B cell (primary cell): ENCODE measurements at places on chromosomes 2 and 18. TPM values are rescaled to one million over a fixed set of nuclear protein-coding genes. Genes with fewer than 3 reads are reported as not detected.
A peak's percentile ranks its signal among the peaks of the same experiment; 100 is the strongest.

- DNase-seq, result no peak
Observed at GRCh38 chr18:48184118-48184517, 225.1 kb downstream of the ZBTB7C start.

DNA sequence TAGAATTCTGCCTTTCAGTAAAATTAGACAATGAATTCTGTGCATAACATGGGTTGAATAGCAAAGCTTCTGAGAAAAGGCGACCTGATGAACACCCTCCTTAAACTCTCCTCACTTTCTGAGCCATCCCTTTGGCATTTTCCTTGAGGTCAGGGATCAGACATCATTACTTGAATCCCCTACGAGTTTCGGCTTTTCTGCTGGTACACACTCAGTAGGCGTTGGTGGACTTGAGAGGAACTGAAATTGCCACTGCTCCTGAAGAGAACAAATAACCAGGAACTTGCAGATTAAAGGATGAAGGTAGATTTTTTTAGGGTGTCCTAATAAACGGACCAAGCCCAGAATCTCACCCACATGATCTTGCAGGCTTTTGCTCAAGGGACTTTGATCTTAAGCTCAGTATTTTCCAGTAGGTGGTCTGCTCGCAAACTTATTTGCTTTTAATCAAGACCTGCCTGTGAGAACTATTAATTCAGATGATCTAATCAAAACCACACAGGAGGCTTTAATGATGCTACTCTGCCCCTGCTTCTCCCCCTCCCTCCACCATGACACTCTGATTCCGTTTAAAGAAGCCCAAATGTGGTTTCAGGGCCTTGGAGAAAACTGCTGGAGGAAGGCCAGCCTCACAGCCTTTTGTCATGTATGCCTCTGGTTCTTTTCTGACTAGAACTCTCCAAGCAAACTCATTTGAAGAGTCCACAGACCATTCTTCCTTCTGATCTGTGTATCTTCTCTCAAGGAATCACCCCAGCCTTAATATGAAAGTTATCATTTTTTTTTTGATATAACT lies 124.9 kb downstream of the PRKCE start:
- DNase-seq, result peak; percentile 45

GRCh38 chr18:59663096-59663495 lies 34.1 kb downstream of the CCBE1 start:
- no peak for DNase-seq

DNA sequence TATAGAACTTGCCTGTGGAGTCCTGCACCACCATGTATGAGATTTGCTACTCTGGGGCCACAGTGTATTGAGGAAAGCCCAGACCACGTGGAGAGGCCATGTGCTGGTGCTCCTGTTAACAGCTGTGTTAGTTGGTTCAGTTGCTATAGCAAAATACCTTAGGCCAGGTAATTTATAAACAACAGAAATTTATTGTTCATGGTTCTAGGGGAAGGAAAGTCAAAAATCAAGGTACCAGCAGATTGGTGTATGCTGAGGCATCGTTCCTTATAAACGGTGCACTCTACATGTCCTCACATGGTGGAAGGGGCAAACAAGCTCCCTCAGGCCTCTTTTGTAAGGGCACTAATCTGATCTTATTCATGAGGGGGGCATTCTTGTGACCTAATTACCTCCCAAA lies 272.3 kb upstream of the FBXO11 start:
- no peak for DNase-seq

DNA sequence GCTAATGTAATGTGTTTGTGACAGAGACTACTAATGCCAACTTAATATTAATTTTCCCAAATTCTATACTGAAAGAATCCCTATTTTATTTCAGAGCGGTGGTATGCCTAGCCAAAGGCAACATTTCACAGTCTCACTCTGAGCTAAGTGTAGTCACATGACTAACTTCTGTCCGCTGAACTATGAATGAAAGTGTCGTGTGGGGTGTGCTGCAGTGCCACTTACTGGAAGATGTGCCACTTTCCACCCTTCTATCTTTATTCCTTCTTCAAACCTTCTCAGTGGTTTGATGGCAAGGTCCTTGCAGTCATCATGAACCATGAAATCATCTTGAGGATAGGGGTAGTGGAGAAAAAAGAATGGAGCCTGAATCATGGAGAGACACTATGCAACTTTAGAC lies 47.3 kb upstream of the C1D start:
- peak; percentile 32 for DNase-seq

DNA sequence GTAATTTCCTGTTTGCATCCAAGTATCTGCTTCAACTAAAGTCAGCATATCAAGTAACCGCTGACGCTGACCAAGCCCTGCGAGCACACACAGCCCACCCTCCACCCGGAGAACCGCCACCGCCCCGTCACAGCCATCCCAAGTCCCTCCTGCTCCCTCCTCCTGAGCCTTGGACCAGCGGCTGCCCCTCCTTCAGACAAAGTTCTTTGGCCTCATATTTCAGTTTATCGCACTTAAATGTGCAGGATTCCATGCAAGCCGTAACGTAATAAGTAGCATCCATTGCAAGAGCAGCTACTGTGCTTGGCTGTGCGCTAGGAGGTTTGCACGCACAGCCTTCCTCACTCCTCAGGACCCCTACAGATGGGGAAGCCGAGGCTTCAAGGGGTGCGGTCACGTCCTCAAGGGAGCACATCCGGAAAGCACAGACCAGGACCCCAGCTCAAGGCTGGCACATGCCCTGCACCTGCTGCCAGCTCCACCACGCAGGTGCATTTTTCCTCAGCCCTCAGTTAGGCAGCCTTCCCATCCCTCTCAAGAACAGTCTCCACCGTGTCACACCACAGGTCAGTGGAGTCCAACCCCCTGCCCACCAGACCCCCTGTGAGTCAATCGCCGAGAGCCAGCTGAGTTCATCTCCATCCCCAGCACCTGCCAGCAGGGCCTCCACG lies 17.1 kb downstream of the PXDN start:
- no peak for DNase-seq

- DNase-seq, result no peak
Observed at GRCh38 chr2:104774631-104775030, 79.3 kb upstream of the POU3F3 start.

- no peak for DNase-seq
Observed at GRCh38 chr2:222960126-222960525, 91.9 kb upstream of the KCNE4 start.

DNA sequence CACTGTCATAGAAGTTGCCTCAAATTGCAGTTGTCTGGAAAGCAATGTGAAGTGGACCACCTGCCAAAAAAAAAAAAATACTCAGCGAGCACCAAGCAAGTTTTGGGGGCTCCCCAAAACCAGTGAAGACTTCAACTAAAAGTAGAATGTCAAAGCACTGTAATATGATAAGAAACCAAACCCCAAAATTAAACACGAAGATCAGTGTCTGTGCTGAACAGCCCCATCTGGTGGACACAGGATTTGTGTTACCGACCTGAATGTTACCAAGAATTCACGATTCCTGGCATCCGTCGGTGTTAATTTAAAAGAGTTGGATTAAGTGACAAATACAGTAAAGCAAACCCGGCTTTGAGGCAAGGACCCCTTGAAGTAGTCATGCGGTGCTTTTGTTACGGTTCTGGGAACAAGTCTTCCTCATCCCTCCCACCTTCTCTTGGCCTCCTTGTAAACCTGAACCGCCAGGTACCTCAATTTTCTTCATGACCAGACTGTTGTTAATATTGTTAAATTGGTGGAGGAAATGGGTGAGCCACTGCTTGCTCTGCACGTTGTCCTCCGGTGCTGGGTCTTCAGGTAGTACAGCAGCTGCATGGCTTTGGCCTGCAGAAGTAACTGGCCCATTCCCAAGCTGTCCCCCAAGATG lies 31.3 kb upstream of the SSB start:
- DNase-seq, result peak; percentile 72

DNA sequence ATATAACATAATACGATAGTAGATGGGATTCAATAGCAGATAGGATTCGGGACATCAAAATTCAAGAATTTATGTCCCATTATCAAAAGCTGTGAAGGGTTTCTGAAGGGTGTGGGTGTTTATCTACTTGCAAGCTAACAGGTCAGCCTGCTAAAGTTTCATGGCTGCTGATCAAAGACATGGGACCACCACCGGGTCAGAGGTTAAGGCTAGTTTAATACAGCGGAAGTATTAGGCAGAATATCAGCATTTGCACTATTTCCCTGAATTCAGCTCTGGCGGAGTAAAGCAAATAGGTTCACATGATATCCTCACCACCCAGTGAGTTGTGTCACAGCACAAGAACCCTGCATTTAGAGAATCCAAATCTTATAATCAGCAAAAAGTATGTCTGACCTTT lies 82.5 kb downstream of the DSEL start:
- DNase-seq, result no peak

- DNase-seq, result peak; percentile 83
Observed at GRCh38 chr2:196149948-196150347, 21.4 kb downstream of the STK17B start.

DNA sequence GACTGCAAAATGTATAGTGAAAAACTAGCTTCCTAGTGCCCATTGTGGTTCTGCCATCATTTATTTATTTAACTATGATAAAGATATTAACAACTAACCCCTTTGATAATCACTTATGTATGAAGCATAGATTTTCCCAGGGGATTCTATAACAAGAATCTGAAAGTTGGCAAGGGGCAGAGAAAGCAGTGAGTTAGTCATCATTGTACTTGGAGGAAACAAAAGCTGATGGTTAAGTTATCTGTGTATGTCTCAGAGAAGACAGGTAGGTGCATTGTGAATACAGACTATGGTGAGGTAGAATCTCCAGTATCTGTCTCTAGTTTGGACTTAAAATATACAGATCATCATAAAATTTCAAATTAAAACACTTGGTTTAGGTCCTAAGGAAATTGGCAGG lies 2159.1 kb upstream of the CELF4 start:
- DNase-seq, result no peak

GRCh38 chr2:16050908-16051489 lies 110.6 kb downstream of the MYCN start:
- DNase-seq, result no peak

GRCh38 chr2:53633441-53633840 lies 134.2 kb upstream of the CHAC2 start:
- DNase-seq, result no peak

DNA sequence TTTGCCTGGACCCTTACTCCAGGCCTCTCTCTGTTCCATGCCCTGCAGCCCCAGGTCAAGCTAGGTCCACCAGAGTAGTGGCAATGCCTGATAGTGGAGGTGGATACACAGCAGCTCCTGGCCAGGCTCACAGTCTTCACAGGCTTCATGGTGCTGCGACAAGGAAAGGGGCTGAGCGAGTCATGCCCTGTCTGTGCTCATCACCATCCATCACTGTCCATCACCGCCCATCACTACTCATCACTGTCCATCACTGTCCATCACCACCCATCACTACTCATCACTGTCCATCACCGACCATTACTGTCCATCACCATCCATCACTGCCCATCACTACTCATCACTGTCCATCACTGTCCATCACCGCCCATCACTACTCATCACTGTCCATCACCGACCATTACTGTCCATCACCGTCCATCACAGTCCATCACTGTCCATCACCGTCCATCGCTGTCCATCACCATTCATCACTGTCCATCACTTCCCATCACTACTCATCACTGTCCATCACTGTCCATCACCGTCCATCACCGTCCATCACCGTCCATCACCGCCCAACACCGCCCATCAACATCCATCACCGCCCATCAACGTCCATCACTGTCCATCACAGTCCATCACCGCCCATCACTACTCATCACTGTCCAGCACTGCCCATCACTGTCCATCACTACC lies 57.1 kb upstream of the OTOS start:
- DNase-seq, result no peak

DNA sequence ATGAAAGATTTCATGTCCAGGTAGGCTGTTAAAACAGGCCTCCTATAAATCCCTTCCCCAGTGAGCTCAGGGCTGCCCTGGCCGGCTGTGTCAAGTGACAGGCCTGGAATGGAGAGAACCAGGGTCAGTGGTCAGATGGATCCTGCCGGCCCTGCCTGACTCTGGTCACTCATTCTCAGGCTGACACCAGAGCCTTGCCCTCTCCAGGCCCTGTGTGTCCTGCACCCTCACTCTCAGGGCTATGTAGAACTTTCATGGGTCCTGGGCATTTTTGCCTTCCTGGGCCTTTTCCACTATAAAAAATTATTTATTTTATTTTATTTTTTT lies 82.0 kb upstream of the RGPD5 start:
- no peak for DNase-seq

DNA sequence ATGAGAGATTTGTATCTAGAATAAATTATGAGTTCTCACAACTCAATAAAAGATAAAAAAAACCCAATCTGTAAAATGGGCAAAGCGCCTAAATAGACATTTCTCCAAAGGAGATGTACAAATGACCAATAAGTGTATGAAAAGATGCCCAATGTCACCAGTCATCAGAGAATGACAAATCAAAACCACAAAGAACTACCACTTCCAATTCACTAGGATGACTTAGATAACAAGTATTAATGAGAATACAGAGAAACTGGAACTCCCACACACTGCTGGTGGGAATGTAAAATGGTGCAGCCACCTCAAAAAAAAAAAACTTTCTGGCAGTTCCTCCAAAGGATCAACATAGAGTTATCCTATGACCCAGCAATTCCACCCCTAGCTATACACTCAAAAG lies 17.4 kb upstream of the COL6A3 start:
- no peak for DNase-seq

- no peak for DNase-seq
Observed at GRCh38 chr2:225004597-225004996, 37.7 kb downstream of the DOCK10 start.

DNA sequence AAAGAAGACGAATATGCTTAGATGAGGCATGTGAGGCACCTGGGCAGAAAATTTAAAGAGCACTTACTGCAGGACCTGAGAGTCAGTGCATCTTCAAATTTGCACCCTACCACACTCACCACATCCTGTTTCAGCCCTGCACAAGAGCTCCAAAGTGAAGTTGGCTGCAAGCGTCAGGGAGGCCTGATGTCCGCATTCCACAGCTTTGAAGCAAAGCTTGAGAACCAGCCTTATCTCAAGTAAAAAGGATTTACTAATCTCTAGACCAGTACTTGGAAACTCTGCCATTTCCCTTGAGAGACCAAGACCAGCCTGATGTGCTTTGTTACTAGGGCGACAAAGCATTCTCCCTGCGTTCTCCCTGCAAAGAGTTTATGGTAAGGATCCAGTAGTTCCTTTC lies 3.4 kb upstream of the ASNSD1 start:
- no peak for DNase-seq

- no peak for DNase-seq
Observed at GRCh38 chr2:163474889-163475288, 260.9 kb downstream of the FIGN start.

GRCh38 chr2:172246649-172247048 lies 143.9 kb upstream of the DLX2 start:
- DNase-seq, result no peak

TPRKB gene
- 24.3 and 31.2 TPM in 2 replicates for total RNA-seq

DUSP19 gene
- total RNA-seq, result 1.7 and 2.0 TPM in 2 replicates

KATNAL2 gene
- 1.8 and 3.1 TPM in 2 replicates for total RNA-seq

ADD2 gene
- total RNA-seq, result 21.7 and 22.3 TPM in 2 replicates

RNU2-63P gene
- total RNA-seq, result 8.9 and 9.3 TPM in 2 replicates

IL36G gene
- not detected in 2 replicates for total RNA-seq

NEB gene
- 3.6 and 5.1 TPM in 2 replicates for total RNA-seq

EMILIN2 gene
- total RNA-seq, result 48.2 and 52.7 TPM in 2 replicates

FZD7 gene
- total RNA-seq, result 2.1 TPM in 2 replicates

CLASP1 gene
- total RNA-seq, result 88.0 and 93.1 TPM in 2 replicates

SLC4A5 gene
- 9.7 and 12.3 TPM in 2 replicates for total RNA-seq
